NCI-H524 treated with DMSO at 0.1 percent for 48 hours (cell line): ENCODE measurements at places on chromosomes 3 and 15.

GRCh38 chr3:157070678-157070999 is 89.3 kb downstream of the CCNL1 start:
- no peak for DNase-seq

GRCh38 chr15:98669638-98670037 is 21.3 kb downstream of the IGF1R start:
- no peak for DNase-seq

GRCh38 chr3:46851364-46852333 is 11.6 kb downstream of the MYL3 start:
- DNase-seq = no peak

DNA sequence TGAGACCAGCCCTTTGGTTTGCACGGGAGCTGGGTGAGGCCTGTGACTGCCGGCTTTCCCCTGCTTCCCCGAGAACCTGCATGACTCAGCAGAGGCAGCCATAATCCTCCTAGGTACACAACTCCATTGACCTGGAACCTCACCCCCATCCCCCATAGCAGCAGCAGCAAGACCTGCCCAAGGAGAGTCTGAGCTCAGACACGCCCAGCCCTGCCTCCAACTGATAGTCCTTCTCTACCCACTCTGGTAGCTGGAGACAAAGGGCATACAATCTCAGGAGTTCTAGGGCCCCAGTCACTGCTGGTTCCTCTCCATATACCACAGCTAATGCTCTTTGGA is 141.0 kb upstream of the ARHGEF26 start:
- no peak for DNase-seq

GRCh38 chr15:72021604-72022003 is 96.3 kb downstream of the MYO9A start:
- no peak for DNase-seq

DNA sequence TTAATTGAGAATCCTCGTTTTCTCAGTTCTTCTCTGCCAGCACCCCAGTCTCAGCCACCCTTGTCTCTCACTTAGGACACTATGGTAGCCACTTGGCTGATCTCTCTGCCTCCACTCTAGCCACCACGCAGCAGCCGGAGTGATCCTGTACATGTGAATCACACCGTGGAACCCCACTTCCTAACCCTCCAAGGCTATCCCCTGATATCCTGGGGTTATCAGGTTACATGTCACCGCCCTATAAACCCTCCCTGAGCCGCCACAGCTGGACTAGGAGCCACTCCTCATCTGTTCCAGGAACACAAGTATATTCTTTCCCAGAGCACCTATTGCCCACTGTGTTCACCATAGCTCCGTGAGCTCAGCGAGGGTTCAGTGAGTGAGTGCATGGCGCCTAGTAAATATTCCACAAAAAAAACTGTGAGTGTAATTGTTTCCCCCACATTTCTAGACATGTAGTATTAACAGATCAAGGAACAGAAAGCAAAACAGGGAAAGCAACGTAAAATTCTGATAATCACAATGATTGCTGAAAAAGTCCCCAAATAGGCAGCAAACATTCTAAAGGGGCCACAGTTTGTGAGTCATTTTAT is 661 bp upstream of the PARP14 start:
- DNase-seq = no peak

DNA sequence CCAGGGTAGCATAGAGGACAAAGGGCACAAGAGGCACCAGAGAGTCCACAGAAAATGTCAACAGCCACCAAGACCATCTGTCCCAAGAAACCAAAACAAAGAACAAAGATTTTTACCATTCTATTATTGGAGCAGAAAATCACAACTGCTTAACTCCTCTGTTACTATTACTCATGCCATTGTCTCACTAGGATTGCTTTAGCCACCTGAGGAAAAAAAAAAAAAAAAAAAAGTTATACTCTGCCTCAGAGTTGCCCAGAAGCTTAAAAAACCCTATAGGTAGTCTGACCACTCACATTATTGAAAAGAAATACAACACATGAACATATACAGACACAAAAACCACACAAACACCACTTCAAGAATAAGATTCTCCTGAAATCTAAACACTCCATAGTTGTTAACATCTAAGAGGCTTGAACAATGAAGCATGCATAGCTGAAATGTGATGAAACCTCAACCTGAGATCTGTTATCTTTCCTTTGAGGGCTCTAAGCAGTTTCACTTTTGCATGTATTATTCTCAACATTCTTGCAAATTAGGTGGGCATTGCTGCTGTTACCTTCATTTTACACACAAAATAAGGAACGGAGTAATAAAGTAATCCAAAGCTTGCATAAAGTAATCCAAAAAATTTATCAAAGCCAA is 85.4 kb downstream of the IGSF11 start:
- DNase-seq = no peak

DNA sequence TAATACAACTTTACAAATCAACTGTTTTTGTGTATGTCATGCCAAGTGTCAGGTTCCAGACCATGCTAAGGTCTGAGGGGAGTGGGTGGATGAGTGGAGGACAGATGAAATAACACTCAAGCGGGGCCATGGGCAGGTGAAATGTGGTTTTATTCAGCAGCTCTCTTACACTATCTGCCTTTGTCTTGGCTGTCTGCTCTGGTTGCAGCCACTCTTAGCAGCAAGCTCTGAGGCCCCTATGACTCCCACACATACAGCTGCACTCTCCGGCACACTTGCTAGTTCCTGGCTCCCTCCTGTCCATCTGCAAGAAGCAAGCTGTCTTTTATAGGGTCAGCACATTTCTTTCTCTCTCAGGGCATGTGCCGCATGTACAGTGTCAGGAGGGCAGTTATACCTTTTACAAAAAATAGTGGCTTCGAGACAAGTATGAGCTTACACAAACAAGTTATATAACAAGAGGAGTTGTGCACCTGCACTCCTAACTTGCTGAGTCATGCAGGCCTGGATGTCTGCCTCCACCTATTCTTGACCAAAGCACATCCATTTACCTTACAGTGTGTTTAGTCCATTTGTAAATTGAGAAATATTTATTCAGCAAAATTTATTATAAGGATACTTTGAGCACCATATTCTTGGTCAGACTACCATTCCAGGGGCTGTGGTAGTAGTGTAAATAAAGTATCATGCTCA is 683.7 kb upstream of the CBLB start:
- DNase-seq = no peak

DNA sequence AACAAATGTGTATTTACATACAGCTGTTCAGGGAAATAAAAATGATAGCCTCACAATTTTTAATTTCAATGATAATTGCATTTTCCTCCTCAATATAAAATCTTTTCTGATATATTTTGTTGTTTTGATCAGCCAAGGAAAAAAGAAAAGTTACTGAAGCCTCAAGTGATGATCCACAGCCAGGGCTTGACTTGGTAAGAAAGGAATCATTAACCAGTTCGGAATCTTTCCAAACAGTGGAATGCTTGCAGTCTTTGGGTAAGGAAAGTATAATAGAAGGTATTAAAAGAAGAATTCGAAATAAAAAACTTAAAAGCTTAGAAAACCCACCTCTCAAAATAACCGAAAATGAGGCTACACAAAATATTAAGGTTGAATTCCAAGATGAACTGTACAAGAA is 1.0 kb downstream of the TOPAZ1 start:
- DNase-seq = no peak

- no peak for DNase-seq
Observed at GRCh38 chr3:146166826-146167225, 5.8 kb upstream of the PLOD2 start.

DNA sequence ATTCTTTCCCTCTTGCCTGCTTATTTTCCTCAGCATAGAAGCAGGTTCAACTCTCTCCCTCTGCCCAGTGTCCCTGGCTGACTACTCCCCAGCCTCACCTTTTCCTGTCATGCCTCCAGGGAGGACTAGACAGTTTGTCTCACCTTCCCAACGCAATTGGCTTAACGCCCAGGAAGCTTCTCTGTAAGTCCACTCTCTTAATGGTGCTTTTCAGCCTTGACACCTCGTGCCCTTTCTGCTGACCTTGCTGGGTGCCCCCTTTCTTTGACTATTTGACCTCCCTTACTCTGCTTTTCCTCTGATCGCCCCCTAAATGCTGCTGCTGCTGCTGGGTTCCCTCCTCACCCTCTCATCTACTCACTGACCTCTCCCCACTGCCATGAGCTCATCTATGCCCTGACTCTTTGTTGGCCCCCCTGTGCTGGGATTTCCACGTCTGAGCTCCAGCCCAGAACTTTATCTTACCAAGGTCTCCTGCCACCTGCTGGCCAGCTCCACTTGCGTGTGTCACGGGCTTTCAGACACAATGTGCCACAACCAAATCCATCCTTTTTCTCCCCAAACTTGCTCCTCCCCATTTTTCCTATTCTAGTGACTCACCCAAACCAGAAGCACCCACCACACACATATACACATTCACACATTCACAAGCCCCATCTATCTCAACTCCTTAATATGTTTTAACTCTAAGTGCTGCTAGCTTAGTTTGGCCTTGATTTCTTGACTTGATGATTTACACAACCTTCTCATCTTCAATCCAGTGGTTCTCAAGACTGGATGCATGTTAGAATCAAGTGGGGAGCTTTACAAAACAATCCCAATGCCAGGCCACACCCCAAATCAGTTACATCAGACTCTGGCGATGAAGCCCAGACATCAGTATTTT is 16.6 kb downstream of the EPB42 start:
- no peak for DNase-seq

- no peak for DNase-seq
Observed at GRCh38 chr3:187019542-187020072, 89.3 kb downstream of the ST6GAL1 start.

- no peak for DNase-seq
Observed at GRCh38 chr3:193130576-193130975, 110.4 kb upstream of the PLAAT1 start.

- DNase-seq = no peak
Observed at GRCh38 chr3:105722943-105723556, 145.8 kb downstream of the CBLB start.

- DNase-seq = no peak
Observed at GRCh38 chr3:34851137-34851536, 788.2 kb upstream of the ARPP21 start.

DNA sequence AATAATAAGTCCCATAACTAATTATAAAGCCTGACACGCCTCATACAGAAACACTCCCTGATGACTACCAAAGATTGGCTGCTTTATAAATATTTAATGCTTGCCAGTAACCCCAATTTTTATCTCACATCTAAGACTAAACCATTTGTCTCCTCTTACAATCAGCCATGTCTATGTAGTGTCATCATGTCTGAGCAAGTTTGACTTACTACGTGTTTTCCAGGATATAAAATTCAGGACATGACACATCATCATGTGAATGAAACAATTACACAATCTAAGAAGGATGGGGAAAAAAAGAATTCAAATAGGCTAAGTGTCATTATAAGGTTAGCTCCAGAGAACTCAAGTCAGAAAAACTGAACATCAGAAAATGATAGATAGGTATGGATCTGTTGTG is 208.7 kb downstream of the MECOM start:
- DNase-seq = no peak

DNA sequence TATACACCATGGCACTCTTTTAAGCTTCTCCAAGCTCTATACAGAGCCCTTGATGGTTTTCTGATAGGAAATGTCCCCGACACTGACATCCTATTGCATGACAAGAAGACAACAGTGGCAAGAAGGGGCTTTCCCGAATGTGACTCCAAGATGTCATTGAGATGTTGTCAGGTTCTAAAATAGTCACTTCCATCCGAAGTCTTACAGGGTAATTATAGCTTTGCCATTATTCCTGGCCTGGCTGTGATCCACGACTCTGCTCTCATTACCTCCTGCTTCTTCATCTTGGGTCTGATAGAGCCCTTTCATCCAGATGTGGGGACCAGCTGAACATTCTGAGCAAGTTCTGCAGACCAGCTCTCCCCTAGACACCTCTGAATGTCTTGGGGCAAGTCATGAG is 40.6 kb upstream of the ADAMTS9 start:
- DNase-seq = no peak

GRCh38 chr15:35713733-35714132 is 167.8 kb upstream of the DPH6 start:
- no peak for DNase-seq

DNA sequence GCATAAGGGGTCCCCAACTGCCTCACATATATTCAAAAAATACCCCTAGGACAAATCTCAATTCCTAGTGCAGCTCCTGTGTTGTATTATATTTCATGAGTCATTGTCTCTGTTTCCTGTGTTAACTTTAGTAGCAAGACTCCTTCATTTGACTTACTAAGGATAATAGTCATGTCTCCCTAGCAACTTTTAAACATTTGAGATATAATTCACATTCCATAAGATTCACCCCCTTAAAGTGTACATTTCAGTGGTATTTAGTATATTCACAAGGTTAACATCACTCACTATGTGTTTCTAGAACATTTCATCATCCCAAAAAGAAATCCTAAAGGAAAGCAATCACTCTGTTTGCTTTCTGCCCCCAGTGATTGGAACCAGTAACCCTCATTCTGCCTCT is 121.3 kb upstream of the WNT7A start:
- no peak for DNase-seq

- no peak for DNase-seq
Observed at GRCh38 chr3:71369701-71370391, 213.7 kb downstream of the FOXP1 start.

- no peak for DNase-seq
Observed at GRCh38 chr3:185653949-185654757, 68.1 kb downstream of the SENP2 start.

DNA sequence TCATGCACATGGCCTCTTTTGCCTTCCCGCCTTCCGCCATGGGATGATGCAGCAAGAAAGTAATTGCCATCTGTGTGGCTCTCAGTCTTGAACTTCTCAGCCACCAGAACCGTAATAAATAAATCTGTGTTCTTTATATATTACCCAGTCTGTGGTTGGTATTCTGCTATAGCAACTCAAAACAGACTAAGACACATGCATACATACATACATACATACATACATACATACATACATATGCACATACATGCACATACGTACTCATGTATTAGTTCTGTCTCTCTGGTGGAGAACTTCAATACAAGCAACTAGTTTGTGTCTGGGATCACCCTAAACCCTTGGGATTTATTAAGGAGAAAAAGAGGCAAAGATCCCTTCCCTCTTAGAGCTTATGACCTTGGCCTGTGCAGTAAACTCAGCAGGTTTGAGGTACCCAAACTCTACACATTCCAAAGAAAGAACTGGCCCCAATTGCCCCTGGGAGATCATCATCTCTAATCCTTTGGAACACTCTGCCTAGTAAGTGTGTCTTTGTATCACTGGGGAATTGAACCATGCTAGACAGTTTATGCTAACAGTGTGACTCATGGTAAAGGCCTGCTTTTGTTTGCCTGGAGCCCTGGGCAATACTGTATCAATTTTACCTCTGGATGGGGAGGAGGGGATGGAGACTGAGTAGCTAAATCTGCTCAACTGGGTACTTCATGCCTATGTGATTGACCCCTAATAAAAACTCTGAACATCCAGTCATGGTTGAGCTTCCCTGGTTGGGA is 115.6 kb upstream of the LMCD1 start:
- DNase-seq = no peak

DNA sequence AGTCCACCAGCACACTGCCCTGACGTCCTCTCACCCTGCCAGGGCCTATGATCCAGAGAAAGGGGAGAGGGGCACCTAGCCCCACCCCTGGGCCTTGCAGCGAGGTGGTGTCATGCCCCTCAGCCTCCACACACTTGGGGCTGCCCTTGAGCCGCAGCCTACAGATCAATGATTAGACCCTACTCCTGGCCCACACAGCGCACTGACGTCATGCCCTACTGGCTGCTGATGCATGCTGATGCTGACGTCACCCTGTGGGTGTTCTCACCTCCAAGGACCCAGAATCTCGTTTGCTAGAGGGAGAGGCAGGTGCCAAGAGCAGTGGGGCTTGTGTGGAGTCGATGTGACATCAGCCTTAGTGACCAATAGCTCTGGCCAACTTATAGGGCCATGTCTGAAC is 18.0 kb downstream of the ARL14 start:
- DNase-seq = no peak

GRCh38 chr15:67059127-67059553 is 6.3 kb upstream of the SMAD3 start:
- no peak for DNase-seq
